NCI-H2029 treated with DMSO at 0.1 percent for 48 hours (cell line): ENCODE measurements at places on chromosomes 2 and 18.

DNA sequence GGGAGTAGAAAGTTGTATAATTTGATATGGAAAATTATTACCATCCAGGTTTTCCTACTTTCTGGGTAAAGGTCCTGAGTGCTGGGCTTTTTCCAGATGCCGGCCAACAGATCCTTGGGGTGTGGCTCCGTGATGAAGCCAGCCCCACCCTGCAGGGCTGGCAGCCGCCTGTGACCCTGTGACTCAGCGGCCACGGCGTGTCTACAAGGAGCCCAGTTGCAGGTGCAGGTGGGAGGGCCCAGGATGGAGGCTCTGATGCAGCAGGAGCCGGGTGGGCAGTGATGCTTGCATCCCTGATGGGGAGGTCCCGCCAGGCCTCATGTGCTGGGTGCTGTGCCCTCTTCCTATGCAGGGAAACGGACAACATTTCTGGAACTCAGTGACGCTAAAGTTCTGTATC, 96.0 kb upstream of the ALKAL2 start:
- no peak for DNase-seq

GRCh38 chr2:38245114-38245641, 131.9 kb downstream of the ATL2 start:
- DNase-seq: no peak

- DNase-seq: no peak
These were observed 398.0 kb downstream of the CDH2 start for GRCh38 chr18:27778925-27779324.

GRCh38 chr2:200847269-200847668, 17.2 kb downstream of the CLK1 start:
- DNase-seq: no peak

GRCh38 chr2:152580714-152581113, 136.5 kb downstream of the PRPF40A start:
- DNase-seq: no peak

DNA sequence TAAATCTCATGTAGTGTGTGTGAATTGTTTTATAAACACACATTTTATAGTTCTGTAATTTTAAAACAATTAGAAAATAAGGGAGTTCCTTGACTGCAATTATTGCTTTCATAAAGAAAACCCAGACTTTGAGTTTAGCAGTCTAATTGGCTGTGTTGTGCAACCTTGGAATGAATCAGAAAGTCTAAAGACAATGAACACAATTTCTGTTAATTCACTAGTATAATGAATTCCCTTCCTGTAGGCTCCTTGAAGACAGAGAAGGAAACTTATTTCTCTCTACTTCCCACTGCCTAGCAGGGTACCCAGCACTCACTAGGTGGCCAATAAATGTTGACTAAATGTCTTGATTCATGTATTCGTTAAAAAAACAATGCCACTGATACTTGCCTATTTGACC, 79.9 kb downstream of the ANTXR1 start:
- no peak for DNase-seq

- DNase-seq: no peak
These were observed 21.1 kb upstream of the RND3 start for GRCh38 chr2:150508497-150509137.

DNA sequence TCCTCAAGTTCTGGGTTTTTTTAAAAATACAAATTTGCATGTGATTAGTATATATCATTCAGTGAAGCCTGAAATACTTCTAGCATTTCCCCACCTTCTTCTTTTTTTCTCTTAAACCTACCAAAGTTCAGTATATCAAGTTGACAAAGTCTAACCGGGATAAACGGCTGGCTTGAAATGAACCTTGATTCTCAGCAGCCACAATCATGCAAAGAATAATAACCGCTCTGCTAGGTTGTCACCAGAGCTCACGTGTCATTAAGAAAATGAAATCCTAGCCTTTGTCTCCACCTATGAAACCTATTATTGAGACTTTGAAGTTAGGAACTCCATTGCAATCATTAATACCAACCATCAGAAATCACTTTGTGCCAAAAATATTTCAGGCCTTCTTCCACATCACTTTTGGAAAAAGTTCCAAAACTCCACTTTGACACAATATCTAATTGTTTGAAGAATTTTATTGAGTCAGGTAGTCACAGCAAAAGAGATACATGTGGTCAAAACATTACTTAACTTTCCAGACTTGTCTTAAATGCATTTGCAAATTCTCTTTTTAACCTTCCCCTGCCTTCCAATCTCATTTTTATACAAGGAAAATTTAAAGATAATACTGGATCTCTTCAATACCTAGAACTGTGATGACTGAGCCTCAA, 285.6 kb upstream of the ACVR2A start:
- no peak for DNase-seq

- DNase-seq: no peak
These were observed 62.3 kb upstream of the ZFP36L2 start for GRCh38 chr2:43288417-43289305.

- DNase-seq: no peak
These were observed 624.9 kb upstream of the FANCL start for GRCh38 chr2:58866040-58866439.

- DNase-seq: no peak
These were observed 70.4 kb upstream of the ST3GAL5 start for GRCh38 chr2:85959185-85959584.

DNA sequence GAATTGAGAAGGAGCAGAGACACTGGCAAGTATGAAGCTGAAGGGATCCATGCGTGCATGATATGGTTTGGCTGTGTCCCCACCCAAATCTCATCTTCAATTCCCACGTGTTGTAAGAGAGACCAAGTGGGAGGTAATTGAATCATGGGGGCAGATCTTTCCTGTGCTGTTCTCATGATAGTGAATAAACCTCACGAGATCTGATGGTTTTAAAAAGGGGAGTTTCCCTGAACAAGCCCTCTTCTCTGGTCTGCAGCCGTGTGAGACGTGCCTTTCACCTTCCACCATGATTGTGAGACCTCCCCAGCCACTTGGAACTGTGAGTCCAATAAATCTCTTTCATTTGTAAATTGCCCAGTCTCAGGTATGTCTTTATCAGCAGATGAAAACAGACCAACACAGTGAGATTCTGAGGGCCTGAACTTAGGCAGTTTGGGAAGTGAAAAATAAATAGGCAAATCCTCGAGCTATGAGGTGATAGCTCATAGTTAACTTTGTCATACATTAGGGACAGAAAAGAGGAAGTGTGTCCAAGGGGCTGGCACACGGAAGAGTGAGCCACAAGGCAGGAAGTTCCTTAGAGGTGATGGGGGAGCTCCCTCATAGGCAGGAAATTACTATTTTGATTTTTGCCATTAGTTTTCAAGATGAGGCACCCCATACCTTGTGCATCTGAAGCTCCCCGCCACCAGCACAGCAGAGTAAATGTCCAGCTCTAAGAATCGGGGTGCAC, 658.8 kb upstream of the ID2 start:
- DNase-seq: no peak

- no peak for DNase-seq
These were observed 667 bp downstream of the TRIB2 start for GRCh38 chr2:12717191-12718014.

DNA sequence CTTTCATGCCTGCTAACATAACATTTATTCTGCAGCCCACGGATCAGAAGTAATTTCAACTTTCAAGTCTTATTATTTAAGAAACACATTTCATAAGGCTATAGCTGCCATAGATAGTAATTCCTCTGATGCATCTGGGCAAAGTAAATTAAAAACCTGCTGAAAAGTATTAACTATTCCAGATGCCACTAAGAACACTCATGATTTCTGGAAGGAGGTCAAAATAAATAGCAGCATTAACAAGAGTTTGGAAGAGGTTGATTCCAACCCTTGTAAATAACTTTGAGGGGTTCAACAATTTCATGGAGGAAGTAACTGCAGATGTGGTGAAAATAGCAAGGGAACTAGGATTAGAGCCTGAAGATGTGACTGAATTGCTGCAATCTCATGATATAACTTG, 77.6 kb downstream of the CCDC148 start:
- no peak for DNase-seq

- no peak for DNase-seq
These were observed 96.4 kb upstream of the LINC00305 start for GRCh38 chr18:64245126-64245861.

- DNase-seq: no peak
These were observed 112.1 kb downstream of the FTCDNL1 start for GRCh38 chr2:199738727-199739412.

GRCh38 chr2:64243081-64244036, 99.1 kb upstream of the PELI1 start:
- DNase-seq: no peak

DNA sequence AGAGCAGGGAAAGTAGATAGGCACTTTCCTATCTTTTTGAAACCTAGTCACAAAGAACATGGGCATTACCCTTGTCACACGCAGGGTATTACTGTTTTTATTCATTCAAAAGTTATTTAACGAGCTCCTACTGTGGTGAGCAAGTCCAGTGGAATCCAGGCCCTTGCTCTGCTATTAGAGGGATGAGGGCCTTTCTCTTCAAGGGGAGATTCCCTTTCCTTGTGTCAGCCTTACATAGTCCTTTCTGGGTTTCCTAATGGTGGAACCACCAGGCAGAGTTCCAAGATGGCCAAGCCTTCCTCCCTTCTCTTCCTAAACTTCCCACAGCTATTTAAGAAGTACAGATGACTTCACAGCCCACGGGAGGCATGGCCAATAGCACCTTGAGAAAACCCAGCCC, 64.6 kb downstream of the SPTBN1 start:
- no peak for DNase-seq

DNA sequence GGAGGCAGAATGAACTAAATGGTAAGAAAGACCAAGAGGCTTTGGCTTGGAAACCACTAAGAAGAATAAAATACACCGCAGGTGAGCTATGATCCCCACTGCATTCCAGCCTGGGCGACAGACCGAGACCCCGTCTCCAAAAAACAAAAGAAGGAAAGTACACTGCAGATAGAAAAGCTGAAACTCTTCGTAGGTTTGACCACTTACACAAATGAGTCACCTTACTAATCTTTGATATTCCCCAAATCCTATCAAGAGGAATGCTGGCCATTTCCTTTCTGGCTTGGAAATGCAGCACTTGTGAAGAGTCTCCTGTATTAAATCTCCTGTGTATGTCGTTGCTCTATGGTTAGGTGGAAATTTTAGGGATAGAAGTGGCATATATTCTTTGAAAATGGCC, 108.8 kb downstream of the MTCL1 start:
- no peak for DNase-seq

GRCh38 chr2:190837952-190838361, 42.7 kb upstream of the GLS start:
- DNase-seq: no peak

- DNase-seq: no peak
These were observed 5.7 kb downstream of the TCF23 start for GRCh38 chr2:27154488-27154887.

DNA sequence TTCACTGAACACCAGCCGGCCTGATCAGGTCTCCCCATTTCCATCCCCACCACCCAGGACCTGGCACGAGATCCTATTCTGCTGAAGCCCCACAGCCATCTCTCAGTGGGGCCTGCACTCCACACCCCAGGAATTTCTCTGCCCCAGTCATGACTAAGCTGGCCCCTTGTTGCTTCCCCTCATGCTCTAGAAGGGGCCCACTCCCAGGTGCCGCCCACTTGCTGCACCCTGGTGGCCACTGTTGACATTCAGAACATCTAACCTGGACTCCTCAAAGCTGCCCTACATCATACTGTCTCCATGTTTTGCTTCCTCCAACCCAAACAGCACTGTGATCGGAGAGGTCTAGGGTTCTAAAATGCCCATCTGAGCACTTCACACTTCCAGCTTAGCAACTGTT, 90.7 kb upstream of the KLHL29 start:
- DNase-seq: no peak

GRCh38 chr18:78497641-78498040, 482.0 kb upstream of the SALL3 start:
- DNase-seq: no peak

DNA sequence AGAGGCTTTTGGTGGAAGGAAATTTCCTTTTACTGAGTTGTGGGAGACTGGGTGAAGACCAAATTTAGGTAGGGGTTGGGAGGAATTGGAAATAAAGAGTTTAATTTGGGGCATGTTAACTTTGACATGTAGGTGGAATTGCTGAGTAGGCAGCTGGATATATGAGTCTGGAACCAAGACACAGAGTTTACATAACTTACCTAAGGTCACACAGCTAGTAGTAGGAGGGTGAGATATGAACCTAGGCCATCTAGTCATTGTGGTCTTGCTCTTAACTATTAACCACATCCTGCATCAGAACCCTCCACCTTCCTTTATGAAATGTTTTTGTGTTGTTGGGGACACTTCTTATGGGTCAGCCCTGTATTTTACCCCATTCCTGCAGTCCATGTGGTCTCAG, 113.1 kb downstream of the ICOS start:
- no peak for DNase-seq

DNA sequence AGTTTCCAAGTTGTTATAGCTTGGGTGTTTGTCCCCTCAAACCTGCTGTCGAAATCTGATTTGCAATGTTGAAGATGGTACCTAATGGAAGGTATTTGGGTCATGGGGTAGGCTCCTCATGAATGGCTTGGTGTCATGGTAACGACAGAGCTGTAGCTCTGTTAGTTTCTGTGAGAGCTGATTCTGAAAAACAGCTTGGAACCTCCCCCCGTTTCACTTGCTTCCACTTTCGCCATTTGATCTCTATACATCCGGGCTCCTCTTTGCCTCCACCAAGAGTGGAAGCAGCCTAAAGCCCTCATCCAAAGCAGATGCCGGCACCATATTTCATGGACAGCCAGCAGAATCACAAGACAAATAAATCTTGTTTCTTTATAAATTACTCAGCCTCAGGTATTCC, 1035.1 kb upstream of the SLC39A10 start:
- DNase-seq: no peak

- DNase-seq: no peak
These were observed 157.2 kb upstream of the SLC14A2 start for GRCh38 chr18:45458033-45458432.

GRCh38 chr18:39962546-39962945, 1992.5 kb upstream of the PIK3C3 start:
- no peak for DNase-seq

DNA sequence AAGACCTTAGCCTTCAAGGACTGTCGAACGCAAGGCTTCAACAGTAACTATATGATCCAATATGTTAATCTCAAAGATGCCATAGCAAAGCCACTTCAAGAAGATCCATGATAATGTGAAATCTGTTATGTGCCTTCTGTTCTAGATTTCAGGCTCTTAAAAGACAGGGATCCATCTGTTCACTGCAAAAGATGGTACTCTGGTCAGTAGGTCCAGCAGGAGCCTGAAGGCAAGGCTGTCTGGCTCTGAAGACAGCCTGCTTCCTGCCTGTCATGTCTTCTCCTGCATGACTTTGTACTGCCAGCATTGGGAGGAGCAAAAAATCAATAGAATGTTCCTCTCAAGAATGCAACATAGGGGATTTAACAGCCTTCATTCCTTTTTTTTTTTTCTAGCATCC, 270.8 kb upstream of the PARD3B start:
- no peak for DNase-seq

DNA sequence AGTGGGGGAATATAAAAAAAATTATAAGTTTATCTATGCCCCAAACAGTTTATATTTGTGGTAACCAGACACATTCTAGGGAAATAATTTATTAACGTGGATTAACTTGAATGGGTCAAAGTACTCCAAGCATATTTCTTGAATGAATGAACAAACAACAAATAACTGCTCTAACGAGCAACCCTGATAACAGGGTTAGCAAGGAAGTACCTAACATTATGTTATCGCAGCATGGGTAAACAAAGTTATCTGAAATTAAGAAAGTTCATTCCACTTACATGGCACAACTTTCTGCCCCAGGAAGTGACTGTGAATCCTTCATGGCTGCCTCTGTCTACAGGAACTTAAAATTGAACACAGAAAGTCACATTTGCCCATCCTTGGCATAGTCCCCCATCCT, 812.9 kb upstream of the ACVR2A start:
- no peak for DNase-seq

GRCh38 chr2:1990724-1991123, 246.4 kb upstream of the PXDN start:
- peak; percentile 66 for DNase-seq
